ENCODE measurements at places on chromosomes 5 and 9. TPM values are rescaled to one million over a fixed set of nuclear protein-coding genes. Genes with fewer than 3 reads are reported as not detected.
A peak's percentile ranks its signal among the peaks of the same experiment; 100 is the strongest.

FOXD4 gene
- total RNA-seq = not detected

SPINK4 gene
- total RNA-seq = not detected

MAMDC2 gene
- total RNA-seq = 38.5 TPM

FOXD4L3 gene
- 0.49 TPM for total RNA-seq

BTNL8 gene
- total RNA-seq = not detected

PCDHB8 gene
- total RNA-seq = 0.25 TPM

RNF180 gene
- 14.0 TPM for total RNA-seq

PAEP gene
- total RNA-seq = not detected

PTGS1 gene
- total RNA-seq = 12.0 TPM

GRCh38 chr5:7801891-7802614, 48.9 kb downstream of the CFAP90 start:
- DNase-seq = no peak

DNA sequence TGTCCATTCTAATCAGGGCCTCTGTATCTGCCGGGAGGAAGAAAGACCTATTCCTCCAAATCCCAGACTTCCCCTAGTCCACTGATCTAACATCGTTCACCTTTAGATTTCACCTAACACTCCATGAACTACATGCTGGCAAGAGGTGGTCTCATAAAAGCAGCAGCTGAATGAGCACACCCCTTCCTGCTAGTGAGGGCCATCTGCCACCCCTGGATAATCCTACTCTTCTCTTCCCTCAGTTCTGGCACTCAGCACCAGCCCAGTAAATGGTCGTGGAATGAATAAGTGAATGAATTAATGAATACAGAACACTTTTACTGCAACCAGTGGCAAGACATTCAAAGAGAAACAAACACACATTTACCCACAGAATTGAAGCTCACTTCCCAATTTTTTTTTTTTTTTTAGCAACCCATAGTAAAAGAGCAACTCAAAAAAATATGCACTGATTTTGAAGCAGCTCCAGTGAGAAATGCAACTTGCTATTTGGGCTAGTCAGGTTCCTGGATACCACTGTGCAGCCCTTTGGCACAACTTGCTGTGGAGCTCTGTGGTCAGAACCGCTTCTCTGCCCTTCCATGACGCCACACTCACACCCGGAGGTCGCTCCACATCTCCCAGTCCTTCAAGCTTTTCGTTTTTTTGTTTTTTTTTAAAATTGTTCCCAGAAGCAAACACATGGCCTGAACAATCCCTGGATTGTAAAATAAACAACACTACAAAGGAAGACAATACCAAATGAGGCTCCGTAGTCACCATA, 6.2 kb downstream of the RNF183 start:
- DNase-seq = no peak

DNA sequence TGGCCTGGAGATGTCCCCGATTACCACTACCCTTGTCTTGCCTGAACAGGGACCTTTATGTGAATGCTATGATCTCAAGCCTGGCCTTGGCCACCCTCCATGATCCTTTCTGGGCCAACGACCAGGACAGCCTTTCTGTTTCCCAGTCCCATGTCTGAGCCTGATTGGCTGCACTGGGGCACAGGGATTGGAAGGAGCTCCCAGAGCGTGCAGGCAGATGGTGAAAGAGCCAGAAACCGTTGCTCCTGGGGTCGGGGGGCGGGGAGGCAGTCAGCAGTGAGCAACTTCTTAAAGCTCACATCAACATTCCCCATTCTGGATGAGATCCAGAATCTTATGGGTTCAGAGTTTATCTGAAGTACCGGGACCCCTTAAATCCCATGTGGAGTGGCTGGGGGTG, 84.4 kb downstream of the INSYN2B start:
- DNase-seq = no peak

DNA sequence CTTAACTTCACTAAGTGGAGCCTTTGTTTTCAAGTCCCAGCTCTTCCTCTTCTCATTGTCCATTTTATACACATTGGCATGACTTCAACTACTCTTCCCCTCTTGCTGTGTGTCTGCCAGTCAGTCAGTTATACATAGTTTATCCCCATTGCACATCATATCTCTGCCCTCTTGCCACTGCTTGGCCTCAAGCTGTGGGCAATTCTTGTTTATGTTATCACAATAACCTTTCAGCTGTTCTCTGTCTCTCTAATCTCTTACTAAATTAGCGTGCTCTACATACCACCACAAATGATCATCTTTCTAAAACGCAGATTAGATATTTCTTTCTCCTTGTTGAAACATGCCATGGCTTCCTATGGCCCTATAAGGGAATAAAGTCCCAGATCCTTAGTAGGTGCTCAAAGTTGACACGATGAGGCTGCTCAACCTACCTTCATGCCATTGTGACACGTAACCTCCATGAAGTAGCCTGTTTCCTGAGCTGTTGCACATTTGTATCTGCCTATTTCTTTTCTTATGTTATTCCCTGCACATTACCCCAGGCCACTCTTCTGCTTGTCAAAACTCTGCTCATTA, 239.3 kb downstream of the GAS1 start:
- DNase-seq = no peak

GRCh38 chr9:98869866-98870265, 62.4 kb downstream of the GALNT12 start:
- no peak for DNase-seq

DNA sequence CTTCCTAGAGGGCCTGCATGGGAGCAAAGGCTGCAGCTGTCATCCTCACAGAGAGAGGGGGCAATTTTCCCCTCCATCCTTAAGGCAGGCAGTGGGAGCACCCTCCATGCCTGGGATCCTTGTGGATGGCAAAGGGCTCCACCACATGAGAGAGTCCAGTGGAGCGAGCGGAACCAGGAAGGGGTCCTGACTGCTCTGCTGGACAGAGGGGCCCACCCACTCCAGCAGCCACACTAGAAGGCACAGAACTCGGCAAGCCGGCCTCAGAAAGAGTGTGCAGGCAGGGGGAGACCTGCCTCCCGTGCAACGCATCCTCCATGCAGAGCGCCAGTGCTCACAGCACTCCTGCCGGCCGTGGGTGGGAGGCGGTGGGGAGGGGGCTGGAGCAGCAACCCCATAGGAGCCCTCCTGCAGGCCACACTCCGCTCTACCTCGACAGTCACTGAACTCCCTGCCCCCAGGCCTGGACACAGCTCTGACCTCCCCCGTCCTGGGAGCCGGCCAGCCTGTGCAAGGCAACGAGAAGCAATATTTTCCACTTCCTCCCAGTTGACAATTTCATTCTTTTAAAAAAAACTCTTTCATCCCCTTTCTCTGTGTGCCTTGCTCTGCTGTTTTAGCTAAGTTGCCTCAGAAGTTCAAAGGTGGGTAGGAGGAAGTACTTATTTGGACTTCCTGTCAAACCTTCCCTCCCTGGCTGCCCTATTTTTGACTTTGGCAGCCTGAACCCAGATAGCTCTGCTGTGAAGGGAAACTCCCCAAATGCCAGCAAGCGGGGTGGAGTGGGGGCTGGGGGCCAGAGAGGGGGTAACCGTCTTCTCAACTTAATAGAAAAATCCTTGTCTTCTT, 5.3 kb upstream of the LCP2 start:
- peak; percentile 91 for DNase-seq

DNA sequence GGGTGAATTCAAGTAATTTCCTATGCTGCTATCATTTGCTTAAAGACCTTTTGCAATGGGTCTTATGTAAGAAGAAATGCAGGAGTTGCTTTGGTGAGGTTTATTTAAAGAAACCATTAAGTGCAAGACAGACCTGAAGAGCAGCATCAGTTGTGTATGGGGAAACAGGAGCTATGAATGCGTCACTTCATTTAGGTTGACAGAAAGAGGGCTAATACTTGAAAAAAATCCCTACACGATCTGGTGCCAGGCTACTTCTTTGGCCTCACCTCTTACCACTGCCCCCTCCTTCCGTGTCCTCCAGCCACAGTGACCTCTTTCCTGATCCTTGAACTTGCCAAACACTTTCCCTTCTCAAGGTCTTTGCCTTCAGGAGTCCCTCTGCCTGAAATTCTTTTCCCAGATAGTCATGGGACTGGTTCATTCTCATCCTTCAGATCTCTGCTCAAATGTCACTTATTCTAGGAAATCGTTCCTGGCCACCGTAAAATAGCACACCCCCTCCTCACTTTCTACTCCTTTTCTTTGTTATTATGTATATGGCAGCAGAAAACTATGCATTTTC, 1.4 kb upstream of the JAK2 start:
- no peak for DNase-seq

- no peak for DNase-seq
These were observed 16.6 kb upstream of the EGFL7 start for GRCh38 chr9:136645903-136646754.

GRCh38 chr5:17269201-17269600, 51.8 kb downstream of the BASP1 start:
- no peak for DNase-seq

GRCh38 chr5:179379321-179379890, 34.1 kb upstream of the ADAMTS2 start:
- no peak for DNase-seq

DNA sequence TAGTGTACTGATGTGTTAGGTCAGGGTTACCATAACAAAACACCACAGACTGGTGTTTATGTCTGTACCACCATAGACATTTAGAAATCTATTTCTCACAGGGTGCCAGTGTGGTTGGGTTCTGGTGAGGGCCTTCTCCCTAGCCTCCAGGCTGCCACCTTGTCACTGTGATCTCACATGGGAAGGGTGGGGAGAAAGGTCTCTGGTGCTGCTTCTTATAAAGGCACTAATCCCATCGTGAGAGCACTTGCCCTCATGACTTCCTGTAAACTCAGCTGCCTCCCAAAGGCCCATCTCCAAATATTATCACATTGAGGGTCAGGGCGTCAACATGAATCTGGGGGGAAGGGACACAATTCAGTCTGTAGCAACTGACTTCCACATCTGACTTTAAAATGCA, 49.8 kb downstream of the PIK3R1 start:
- no peak for DNase-seq

- DNase-seq = no peak
These were observed 15.7 kb downstream of the PHF2 start for GRCh38 chr9:93592008-93592642.

DNA sequence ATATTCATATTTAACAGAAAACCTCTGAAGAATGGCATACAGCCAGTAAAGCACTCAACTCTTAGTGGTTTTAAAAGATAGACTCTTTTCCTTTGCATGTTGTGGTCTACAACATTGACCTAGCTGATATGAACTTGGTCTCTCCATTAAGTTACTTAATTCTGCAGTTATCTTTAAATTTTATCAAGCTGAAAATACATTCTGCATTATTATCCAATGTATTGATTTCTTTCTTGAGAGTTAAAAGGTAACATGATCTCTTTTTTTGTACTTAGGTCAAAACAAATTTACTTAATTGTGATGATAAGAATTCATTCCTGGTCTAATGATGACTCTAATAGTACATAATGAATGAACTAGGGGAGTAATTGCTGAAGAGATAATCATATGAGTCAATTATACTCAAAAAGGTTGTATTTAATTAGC, 132.9 kb downstream of the STARD4 start:
- DNase-seq = no peak

DNA sequence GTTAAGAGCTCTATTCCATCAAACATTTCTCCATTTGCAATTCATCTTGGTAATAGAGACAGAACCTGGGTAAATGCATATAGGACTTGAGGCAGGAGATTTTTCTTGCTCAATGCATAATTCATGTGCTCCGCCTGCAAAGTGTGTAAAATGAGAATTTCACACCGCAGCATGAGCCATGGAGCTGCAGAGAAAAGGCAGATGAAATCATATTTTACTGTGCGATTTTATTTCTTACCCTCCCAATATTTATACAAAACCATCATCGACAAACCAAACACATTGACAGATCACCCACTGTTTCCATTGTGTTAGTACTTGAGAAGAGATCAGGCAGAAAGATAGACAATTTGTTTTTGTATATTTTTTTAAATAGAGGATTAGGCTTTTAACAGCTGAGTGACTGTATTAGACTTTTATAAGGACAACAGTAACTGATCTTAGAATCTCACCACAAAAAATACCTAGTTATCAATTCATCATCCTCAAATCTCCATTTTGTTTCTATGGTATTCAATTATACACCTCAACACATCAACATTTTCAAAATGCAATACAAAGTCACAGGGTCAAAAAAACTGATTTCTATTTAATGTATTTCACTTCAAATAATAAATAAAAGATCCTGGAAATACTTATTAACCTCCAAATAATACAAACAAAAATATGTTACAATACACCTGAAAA, 191.1 kb downstream of the AP3B1 start:
- no peak for DNase-seq

- DNase-seq = no peak
These were observed 99.7 kb downstream of the GOLPH3 start for GRCh38 chr5:32074401-32074800.

DNA sequence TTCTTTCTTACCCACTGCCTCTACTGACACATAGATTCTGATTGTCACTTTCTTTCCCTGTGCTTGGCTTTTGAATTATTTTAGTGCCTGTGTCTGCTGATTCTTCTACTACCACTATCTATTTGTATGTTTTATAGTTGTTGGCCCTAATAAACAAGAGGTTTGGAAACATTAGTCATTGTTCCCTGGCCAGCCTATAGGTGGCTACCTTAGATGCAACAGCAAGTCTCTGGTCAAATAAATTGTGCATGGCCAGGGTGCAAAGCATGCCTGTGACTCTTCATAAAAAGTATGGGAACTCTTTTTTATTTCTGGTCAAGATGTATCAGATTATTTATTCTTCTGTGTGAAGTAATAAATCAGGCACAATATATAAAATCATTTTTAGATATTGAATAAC, 124.4 kb downstream of the PLK2 start:
- DNase-seq = no peak

DNA sequence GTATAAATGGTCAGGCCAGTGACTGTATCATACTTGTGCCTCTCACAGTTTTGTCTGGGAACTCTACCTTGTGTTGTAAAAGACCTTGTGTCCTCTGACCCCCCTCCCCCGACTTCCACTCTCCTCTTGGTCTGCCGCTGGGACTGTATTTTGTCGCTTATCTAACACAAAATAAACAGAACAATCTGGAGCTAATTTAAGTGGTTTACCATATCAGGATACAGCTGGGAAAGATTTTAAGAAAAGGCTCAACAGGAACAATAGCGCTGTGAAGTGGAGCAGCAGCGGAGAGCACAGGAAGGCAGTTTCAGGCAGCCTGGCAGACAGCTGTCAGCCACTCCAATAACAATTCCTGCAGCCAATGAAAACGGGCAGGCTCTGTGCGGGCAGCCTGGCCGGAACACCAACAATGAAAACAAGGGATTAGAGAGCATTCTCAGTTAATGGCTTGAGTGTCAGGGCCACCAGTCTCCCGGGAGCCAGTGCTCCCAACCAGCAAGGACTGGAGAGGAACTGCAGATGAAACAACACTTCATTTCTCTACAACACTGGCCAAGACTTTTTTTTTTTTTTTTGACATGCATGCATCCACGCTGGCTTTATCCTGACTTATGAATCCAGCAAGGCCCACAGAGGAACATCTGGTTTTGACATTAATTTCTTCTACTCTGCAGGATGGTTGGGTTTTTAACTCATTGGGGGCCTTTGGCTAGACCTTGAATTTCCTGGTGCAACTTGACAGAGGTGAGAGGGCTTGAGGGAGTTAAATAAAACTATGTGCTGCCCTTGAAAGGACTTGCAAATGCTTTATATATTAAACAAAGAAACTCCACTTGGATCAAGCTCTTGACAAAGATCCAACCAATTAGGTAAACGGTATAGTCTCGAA, 76.7 kb downstream of the ARSB start:
- DNase-seq = no peak

Data from vagina (tissue), 2 donors.